ENCODE measurements at places on chromosomes 12 and 14.
A peak's percentile ranks its signal among the peaks of the same experiment; 100 is the strongest.

DNA sequence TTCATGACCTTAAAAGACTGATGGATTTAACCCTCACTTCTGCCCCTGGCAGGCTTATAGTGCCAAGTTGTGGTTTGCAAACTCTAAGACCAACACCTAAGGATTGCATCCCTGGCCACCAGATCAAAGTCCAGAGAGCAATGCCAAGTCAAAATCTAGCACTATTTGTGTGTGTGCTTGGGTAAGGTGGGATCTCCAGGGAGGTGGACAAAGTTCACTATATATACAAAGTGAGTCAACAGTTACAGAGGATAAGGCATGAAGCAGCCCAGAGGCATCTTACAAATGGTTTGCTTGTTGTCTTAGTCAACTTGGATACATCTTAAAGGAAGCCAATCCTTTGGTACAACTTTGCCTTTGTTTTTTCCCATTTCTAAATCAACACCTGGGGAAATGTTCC is 137.3 kb downstream of the MSRB3 start:
- no peak for DNase-seq

DNA sequence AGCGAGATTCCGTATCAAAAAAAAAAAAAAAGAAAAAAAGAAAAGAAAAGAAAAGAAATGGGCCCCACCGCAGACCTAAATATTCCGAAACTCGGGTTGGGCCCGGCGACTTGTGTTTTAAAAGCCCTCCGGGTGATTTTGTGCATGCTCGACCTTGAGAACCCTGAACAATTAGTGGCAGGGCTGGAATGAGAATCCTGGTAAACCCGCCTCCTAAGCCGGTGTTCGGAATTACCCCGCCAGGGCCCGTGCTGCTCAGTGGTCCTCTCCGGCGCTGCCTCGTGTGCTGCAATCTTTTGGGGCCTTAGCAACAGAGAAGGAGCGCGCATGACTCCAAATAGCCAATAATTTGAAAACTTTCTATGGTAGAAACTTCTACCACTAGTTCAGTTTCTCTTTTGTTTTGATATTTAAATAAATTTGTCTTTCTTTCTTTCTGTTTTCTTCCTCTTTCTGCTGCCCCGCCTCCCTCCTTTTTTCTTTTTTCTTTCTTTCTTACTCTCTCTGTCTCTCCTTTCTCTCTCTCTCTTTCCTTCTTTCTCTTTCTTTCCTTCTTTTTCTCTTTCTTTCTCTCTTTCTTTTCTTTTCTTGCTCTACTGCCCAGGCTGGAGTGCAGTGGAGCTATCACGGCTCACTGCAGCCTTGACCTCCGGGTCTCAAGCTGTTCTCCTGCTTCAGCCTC is 1.5 kb upstream of the GALNT6 start:
- DNase-seq: peak; percentile 43

GRCh38 chr14:88044444-88044758 is 39.5 kb downstream of the GPR65 start:
- DNase-seq: no peak

DNA sequence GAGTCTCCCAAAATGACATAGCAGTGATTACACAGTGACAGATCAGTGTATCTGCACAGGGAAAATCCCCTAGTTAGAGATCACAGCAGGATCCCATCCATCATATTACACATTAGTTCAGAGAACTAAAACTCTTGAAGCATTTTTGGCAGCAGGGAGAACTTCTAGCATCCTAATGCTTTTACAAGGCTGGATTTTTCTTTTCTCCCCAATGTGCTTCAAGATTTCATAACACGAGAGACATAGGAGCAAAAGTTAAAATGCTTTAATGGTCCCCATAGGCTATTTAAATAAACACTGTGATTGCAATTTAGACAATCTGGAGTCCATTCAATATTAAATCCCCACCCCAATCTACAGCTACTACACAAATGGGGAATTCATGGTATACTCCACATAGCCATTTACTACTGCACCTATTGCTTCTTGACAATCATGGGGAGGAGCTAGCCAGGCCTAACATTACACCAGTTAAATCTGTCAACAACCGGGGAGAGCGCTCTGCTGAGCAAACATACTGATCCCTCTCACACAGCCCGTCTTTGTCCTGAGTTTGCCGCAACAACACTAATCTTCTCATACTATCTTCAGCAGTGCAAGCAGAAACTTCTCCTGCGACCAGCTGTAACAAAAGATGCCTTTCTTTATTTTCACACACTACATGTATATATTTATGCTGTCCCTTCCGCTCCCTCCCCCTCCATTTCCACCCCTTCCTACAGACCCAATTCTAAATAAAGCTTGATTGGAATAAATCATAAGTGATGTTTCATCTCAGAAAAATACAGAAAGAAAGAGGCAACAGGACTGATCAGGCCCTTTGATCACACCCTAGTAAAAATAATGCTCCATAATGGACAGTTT is 120.3 kb upstream of the SOX5 start:
- no peak for DNase-seq

DNA sequence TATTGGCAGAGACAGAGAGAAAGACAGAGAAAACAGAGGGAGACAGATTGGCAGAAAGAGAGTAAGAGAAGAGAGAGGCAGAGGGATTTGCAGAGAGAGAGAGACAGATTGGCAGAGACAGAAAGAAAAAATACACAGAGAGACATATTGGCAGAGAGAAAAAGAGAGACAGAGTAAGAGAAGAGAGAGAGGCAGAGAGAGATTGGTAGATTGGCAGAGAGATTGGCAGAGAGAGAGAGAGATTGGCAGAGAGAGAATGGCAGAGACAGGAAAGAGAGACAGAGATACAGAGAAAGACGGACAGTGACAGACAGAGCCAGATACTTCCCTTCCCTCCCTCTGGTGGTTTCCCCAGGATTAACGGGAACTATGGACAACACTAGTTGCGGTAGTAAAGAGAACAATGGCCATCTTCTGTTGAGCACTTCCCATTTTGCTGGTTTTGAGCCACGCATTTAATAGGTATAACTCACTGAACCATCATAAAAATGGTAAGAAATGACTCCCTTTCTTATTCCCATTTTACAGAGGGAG is 2.6 kb upstream of the NOS1 start:
- DNase-seq: no peak

GRCh38 chr14:69674546-69675244 is 63.3 kb downstream of the SUSD6 start:
- no peak for DNase-seq

- no peak for DNase-seq
Measured at GRCh38 chr12:6181583-6182278, 18.5 kb upstream of the CD9 start.

DNA sequence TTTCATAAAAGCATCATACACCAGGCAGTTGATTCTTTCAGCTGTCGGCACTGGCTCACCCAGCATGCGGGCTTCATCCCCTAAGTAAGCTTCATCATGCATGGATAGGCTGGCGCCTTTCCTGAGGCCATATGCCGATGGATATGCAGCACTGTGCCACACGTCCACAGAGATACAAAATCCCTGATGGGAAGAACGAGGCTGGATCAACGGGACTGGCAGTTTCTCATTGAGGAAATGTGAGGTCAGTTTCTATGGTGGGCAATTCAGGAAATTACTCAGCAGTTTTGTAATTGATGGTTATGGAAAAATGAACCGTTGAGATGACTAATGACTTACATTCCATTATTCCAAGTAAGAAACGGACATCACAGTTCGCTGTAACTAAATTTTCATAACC is 453.8 kb downstream of the TMEM121 start:
- no peak for DNase-seq

DNA sequence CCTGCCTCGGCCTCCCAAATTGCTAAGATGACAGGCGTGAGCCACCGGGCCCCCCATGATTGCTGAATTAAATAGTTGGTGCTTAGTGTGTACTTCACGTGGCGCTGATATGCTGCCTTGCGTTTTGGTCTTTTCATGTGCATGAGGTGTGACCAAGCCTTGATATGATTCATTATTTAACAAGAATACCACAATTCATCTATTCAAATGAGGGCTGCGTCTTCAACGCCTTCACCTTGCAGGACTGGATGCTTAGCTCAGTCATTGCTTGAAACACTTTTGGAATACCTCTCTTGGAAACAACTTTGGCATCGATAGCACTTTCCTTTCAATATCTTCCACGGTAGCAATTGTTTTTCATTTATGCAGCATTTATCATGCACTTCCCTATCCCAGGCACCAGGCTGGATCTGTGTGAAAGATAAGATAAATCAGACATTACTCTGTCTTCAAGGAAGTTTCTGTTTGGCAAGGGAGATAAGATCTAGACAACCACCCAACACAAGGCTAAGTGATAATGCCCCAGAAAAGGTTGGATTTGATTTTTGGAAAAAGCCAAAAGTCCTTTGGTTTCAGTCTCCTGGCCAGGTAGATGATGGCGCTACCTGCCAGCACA is 1.3 kb upstream of the TEAD4 start:
- no peak for DNase-seq

Measured in CD4-positive, alpha-beta T cell treated with Interleukin-17A for 1 hour (primary cell).